Activated B cell treated with CpG ODN at 0.5 μM for 24 hours (primary cell): ENCODE measurements at places on chromosomes 16 and 17. TPM values are rescaled to one million over a fixed set of nuclear protein-coding genes. Genes with fewer than 3 reads are reported as not detected.

CCL7 gene
- not detected in 2 replicates for total RNA-seq

GPR179 gene
- total RNA-seq: 0.07 TPM in 1 of 2 replicates, not detected in the other

NUPR1 gene
- not detected in 2 replicates for total RNA-seq

SEZ6 gene
- not detected in 2 replicates for total RNA-seq

DNA sequence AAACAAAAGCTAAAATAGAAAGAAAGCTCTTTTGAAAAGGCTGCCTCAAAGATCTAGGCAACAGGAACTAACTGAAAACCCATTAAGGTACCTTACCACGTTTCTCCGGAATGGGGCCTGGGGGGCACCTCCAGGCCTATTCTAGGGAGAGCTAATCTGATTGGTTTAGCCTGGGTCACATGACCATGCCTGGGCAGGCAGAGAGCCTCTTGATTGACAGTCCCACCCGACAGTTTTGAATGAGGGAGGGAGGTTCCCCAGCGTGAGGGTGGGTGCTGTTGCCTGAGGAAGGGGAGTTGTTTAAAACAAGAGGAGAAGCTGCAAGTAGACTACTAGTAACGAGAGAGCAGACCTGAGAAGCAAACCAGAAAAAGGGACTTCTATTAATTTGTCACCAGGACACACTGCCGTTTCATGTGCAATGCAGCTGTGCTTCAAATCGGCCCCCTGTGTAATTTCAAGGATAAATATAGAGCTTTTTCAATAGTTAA is 143.4 kb upstream of the HS3ST2 start:
- H3K27ac ChIP-seq: no peak overlapping the region
- H3K36me3 ChIP-seq: no peaks in the 10 kb centered on the region
- no peak overlapping the region for H3K4me3 ChIP-seq
- H3K27me3 ChIP-seq: peaks cover 4% of the 10 kb centered on the region

- peaks cover 3% of the 10 kb centered on the region for H3K27me3 ChIP-seq
- H3K4me1 ChIP-seq: peaks cover 5% of the 10 kb centered on the region
- DNase-seq: no peak
Measured at GRCh38 chr17:27413792-27414191, 42.5 kb upstream of the KSR1 start.

DNA sequence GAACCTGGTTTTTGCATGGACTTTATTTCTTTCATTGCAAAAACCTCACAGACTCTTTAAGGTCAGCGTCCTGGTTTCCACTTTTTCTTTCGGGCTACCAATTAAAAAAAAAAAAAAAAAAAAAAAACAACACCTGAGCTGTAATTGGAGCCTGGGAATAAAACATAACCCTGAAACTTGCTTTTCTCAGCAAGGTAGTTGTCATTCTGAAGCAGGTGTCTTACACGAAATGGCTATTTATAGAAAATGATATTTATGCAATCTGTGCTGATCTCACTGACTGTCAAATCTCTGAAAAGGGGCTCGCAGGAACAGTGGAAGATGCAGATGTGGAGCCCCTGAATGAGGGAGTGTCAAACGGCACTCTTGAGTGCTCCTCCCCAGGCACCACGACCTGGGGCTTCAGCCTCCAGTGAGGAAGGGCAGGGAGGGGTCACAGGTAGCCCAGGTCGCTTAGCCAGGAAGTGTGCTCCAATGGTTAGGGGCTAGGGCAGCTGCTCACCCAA is 10.4 kb upstream of the COTL1 start:
- no peaks in the 10 kb centered on the region for H3K27me3 ChIP-seq
- no peak for DNase-seq
- H3K4me1 ChIP-seq: peaks cover 27% of the 10 kb centered on the region
- H3K4me3 ChIP-seq: no peak overlapping the region
